Activated naive CD4-positive, alpha-beta T cell treated with anti-CD3 and anti-CD28 coated beads, Interleukin-2, amount 50 U/mL, for 16 hours (primary cell): ENCODE measurements at places on chromosomes 13 and 19.

DNA sequence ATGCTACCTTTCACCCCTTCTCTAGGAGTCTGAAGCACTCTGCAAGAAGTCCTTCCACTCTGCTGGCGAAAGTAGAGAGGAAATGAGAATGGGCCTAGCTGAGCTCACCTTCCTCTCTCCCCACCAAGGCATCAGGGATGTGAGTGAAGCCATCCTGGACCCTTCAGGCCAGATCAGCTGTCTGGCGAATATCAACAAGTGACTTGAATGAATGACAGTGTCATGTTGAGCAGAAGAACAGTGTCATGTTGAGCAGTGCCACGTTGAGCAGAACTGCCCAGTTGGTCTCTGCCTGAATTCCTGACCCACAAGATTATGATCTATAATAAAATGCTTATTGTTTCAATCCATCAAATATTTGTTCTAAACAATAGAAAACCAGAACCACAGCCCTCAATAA is 166.2 kb upstream of the RFC3 start:
- no peak for DNase-seq

DNA sequence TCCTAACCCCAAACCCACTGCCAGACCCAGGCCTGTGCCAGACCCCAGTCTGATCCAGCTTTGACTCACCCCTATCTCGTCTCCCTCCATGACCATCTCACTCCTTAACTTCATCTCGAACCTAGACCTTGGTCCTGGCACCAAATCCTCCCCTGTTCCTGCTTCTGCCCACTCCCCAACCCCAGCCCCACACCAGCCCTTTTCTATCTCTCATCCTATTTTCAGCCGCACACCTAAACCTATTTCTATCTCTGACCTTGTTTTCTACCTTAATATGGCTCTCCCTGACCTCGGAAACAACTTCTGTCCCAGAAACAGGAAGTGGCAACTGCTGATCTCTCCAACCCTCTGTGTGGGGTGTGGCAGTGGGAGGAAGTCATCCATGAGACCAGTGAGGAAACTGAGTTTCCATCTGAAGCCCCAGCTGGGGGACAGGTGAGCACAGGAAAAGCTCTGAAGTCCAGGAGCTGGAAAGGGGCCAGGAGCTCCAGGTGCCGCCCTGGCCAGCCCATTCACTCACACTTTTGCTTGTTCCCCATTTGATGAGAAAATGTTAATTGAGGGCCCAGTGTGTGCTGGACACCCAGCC is 13.7 kb downstream of the PTH2 start:
- no peak for DNase-seq

GRCh38 chr19:9295411-9295849 is 14.2 kb downstream of the ZNF699 start:
- no peak for DNase-seq

- DNase-seq, result peak; percentile 25
Measured at GRCh38 chr13:106533943-106534638, 1.4 kb downstream of the EFNB2 start.

DNA sequence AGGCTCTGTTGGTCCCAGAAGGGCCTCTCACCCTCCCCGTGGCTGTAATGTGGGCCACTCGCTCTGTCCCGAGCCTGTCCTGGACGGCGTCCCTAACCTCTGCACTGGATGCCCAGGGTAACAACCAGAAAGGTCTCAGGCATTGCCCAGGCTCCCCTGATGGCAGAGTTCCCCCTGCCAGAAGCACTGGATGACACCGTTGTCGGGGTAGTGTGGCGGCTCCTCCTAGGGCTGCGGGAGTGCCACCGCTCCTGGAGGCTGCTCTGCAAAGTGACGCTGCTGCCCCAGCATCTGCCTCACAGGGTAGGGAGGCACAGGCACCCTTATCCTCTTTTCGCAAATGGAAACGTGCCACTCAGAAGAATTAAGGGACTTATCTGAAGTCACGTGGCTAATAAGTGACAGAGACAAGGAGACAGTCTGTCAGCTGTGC is 32.0 kb downstream of the MPHOSPH8 start:
- DNase-seq, result no peak

- DNase-seq, result no peak
Measured at GRCh38 chr13:87981416-87981815, 310.2 kb downstream of the SLITRK5 start.

DNA sequence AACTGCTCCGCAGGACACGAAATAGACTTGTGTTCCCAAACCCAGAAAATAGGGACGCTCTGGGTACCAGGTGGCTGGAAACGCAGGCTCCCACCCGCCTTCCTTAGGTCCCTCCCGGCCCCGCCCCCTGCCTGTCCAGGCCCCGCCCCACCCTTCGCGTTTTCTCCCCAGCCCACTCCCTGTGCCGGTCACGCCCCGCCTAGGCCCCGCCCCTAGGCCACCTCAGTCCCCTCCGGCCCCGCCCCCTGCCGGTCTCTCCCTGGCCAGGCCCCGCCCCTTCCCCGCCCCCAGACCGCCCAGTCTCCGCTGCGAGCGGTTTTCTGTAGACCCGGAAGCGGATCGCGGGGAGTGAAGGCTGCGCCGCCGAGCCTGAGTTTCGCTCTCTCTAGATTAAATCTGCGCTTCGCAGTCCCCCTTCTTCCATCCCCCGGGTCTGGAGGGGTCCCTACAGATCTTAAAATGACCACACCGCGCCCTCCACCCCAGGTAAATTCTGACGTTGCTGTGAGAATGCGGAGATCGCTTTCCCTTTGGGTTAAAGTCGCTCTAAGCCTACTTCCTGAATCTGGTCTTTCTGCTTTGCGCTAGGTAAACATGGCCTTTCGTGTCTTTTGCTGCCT is 3.7 kb upstream of the ZNF665 start:
- DNase-seq, result peak; percentile 97

- DNase-seq, result peak; percentile 17
Measured at GRCh38 chr13:78121459-78122348, 203.1 kb upstream of the EDNRB start.

DNA sequence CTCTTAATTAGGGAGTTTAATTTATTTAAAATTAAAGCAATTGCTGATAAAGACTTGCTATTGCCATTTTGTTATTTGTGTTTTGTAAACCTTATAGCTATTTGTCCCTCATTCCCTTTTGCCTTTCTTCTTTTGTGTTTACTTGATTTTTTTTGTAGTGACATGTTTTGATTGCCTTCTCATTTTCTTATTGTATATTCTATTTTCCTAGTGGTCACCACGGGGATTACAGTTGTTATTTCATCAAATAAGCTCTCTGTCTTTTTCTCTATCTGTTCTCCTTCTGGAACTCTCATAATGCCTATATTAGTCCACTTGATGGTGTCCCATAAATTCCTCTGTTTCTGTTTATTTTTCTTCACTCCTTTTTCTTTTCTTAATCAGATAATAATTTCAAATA is 64.4 kb upstream of the FRY start:
- DNase-seq, result no peak

DNA sequence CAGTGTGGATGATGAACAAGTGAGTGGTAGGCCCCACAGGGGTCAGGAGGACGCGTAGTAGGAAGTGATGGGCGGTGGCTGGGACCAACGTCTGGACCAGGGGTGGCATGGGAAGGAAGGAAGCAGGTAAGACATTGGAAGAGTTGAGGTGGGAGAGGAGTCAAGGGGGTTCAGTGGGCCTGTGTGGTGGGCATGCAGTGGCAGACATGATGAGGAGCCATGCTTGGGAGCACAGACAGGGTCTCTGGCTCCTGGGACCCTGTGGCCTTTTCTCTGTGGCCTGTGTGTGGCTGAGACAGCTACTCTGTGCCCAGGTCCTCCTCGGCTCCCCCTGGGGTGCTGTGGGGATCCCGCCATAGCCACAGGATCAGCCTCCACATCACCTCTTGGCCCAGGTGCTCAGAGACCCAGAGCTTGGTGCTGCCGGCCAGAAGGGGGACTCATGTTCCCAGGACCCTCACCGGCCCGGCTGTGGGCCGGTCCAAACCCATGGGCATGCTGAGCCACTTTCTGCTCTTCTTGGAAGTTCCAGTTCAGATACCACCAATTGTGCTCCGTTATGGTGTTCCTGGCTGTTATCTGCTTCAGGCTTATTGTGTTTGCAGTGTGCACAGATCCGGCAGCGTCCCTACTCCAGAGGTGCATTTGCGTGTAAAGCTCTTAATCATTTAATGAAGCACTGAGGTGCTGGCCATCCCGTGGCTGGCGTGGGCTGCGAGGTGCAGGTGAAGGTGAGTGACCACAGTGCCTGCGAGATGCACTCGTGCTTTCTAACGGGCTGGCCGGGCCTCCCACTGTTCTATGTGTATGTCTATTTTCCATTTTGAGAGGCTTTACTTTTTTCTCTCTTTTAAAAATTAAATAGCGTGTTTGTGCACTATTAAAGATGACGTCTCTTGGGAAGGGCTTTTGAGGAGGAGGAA is 147.9 kb downstream of the TEX29 start:
- DNase-seq, result no peak

- no peak for DNase-seq
Measured at GRCh38 chr19:3323026-3323425, 43.4 kb upstream of the NFIC start.
